ENCODE measurements at places on chromosomes 1 and 21. TPM values are rescaled to one million over a fixed set of nuclear protein-coding genes. Genes with fewer than 3 reads are reported as not detected.

DNA sequence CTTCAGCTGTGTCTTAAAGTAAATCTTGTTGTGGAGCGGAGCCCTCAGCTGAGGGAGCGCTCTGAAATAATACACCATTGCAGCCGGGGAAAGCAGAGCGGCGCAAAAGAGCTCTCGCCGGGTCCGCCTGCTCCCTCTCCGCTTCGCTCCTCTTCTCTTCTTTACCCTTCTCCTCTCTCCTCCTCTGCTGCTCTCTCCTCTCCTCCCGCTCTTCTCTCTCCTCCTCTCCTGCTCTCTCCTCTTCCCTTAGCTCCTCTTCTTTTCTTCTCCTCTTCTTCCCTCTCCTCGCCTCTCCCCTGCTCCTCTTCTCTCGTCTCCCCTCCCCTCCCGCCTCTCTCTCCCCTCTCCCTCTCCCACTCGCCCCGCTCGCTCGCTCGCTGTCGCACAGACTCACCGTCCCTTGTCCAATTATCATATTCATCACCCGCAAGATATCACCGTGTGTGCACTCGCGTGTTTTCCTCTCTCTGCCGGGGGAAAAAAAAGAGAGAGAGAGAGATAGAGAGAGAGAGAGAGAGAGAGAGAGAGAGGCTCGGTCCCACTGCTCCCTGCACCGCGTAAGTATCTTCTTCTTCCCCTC is at the start of gene PROX1:
TSS of gene PROX1 (plus strand) at position 47 of the 580 bp plus-strand sequence. CDS start 8,563 bp downstream, outside the sequence.
- peaks cover 20% of the 10 kb centered on the region for H3K4me1 ChIP-seq
- peak within 1 kb of the TSS; percentile 10 for H3K27ac ChIP-seq
- no peak for DNase-seq
- peak within 1 kb of the TSS; percentile 84 for H3K4me3 ChIP-seq
- peaks cover 11% of the 10 kb centered on the region for H3K36me3 ChIP-seq

GRCh38 chr21:45130324-45130774 is 56.0 kb downstream of the ADARB1 start:
- H3K27ac ChIP-seq = no peak overlapping the region
- peaks cover 26% of the 10 kb centered on the region for H3K4me1 ChIP-seq
- H3K36me3 ChIP-seq = no peaks in the 10 kb centered on the region
- DNase-seq = no peak
- no peak overlapping the region for H3K4me3 ChIP-seq
- H3K27me3 ChIP-seq = no peaks in the 10 kb centered on the region

- peak overlapping the region; percentile 14 for H3K27ac ChIP-seq
- H3K4me3 ChIP-seq = no peak overlapping the region
- no peaks in the 10 kb centered on the region for H3K36me3 ChIP-seq
- H3K4me1 ChIP-seq = peaks cover 4% of the 10 kb centered on the region
- H3K27me3 ChIP-seq = peaks cover 19% of the 10 kb centered on the region
Measured at GRCh38 chr1:15323989-15324868, 77.2 kb downstream of the FHAD1 start.

- H3K4me1 ChIP-seq = peaks cover 4% of the 10 kb centered on the region
- peak overlapping the region; percentile 47 for H3K4me3 ChIP-seq
- no peak for DNase-seq
- peak overlapping the region; percentile 70 for H3K27ac ChIP-seq
- no peaks in the 10 kb centered on the region for H3K27me3 ChIP-seq
Measured at GRCh38 chr1:221689138-221689537, 52.8 kb downstream of the DUSP10 start.

DNA sequence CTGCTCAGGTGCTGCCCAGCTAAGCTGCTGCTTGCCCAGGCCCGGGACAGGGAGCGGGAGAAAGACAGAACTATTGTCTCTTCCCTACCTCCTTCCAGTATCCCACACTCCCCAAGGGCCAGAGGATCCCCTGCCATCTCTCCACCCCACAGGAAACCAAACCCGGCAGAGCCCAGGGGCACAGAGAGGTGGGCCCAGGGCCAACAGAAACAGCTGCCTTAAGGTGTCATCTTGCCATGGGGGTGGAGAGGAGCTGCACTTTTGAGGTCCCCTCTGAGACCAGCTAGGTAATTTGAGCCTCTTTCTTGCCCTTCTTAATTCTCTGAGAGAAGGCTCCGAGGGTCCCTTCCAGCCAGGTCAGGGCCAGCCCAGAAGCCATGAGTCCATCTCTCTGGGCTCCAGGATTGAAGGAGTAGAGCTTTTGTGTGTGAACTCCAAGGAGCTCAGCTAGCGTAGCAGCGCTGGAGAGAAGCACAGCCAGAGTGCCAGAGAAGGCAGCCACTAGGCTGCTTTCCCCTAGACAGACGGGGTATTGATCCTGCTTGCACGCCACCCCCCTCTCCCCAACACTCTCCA is 9.7 kb upstream of the GPR61 start:
- DNase-seq = no peak
- H3K4me3 ChIP-seq = no peak overlapping the region
- peaks cover 5% of the 10 kb centered on the region for H3K27me3 ChIP-seq

DNA sequence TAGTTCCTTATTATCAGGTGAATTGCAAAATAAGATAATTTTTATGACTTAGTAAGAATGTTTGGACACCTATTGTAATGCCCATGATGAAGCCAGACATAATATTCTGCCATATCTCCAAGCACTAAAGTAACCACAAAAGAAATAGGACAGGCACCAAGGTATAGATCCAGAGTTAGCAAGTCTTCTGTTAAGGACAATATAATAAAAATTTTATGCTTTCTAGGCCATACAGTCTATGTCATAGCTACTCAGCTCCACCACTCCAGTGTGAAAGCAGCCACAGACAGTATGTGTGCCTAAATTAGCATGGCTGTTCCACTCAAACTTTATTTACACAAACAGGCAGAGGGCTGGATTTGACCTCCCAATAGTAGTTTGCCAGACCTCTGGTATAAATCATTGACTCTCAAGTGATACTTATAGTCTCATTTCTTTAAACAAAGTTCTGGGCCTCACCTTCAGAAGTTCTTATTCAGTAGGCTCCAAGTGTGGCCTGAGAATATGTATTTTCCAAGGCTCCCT is 88.3 kb downstream of the SCMH1 start:
- no peak overlapping the region for H3K4me3 ChIP-seq
- DNase-seq = no peak
- no peaks in the 10 kb centered on the region for H3K4me1 ChIP-seq

GRCh38 chr1:7070389-7071029 is 285.3 kb downstream of the CAMTA1 start:
- H3K36me3 ChIP-seq = peaks cover 2% of the 10 kb centered on the region
- DNase-seq = no peak
- peaks cover 50% of the 10 kb centered on the region for H3K27me3 ChIP-seq
- no peak overlapping the region for H3K27ac ChIP-seq
- no peak overlapping the region for H3K4me3 ChIP-seq

- H3K4me1 ChIP-seq = no peaks in the 10 kb centered on the region
- H3K4me3 ChIP-seq = no peak overlapping the region
- no peaks in the 10 kb centered on the region for H3K36me3 ChIP-seq
- H3K27me3 ChIP-seq = peaks cover 35% of the 10 kb centered on the region
Measured at GRCh38 chr1:201327687-201328240, 44.5 kb downstream of the PKP1 start.

- peaks cover 22% of the 10 kb centered on the region for H3K4me1 ChIP-seq
- H3K4me3 ChIP-seq = peak overlapping the region; percentile 91
- no peaks in the 10 kb centered on the region for H3K36me3 ChIP-seq
Measured at GRCh38 chr1:54716299-54717047, 812 bp downstream of the TTC4 start.

- H3K4me3 ChIP-seq = peak overlapping the region; percentile 99
- H3K27me3 ChIP-seq = no peaks in the 10 kb centered on the region
- H3K36me3 ChIP-seq = peaks cover 12% of the 10 kb centered on the region
- peak overlapping the region; percentile 98 for H3K27ac ChIP-seq
- peaks cover 62% of the 10 kb centered on the region for H3K4me1 ChIP-seq
- DNase-seq = no peak
Measured at GRCh38 chr1:154607106-154607608, 829 bp downstream of the ADAR start.

DNA sequence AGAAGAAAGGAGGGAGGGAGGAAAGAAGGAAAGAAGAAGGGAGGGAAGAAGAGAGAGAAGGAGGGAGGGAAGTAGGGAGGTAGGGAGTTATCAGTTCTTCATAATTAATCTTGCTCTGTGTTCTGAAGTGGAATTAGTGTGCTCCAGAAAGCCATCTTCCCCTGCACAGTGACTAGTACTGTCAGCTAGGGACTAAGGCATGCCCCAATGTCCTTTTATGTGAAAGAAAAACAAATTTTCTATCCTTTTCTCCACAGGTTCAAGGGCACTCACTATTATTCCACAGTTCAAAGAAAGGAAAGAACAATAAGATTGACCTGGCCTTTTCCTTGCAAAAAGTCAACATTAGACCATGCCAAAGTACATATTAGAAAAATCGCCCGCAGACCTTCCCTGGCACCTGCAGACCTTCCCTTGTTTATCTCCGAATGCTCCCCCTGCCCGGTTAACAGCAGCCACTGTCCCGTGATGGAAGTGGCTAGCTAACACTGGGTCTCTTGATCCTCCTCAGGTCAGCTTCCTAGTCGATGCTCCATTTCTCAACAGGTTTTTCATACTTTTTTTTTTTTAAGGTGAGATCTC is 107.2 kb upstream of the EDEM3 start:
- H3K27me3 ChIP-seq = no peaks in the 10 kb centered on the region
- H3K4me3 ChIP-seq = no peak overlapping the region
- peaks cover 9% of the 10 kb centered on the region for H3K36me3 ChIP-seq

DNA sequence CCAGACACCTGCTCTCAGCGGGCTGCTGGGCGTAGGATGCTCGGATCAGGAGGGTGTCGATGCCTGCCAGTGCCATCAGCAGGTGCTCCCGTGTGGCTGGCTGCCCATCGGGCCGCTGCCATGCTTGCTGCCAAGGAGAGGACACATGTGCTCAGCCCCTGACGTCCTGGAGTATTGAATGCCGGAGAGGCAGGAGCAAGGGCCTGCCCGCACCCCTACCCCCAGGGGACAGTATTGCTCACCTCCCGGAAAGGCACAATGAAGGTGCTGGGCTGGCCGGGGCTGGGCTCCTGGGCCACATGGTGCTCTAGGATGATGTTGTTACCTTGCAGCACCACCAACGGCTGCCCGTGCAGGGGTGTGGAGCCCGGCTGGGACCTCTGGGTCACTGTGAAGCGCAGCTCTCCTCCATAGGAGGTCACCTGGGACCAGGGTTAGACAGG is 61.5 kb downstream of the HSPG2 start:
- peaks cover 9% of the 10 kb centered on the region for H3K27me3 ChIP-seq
- H3K27ac ChIP-seq = no peak overlapping the region
- no peaks in the 10 kb centered on the region for H3K4me1 ChIP-seq
- H3K4me3 ChIP-seq = no peak overlapping the region

GRCh38 chr1:36849956-36850355 is 184.4 kb downstream of the GRIK3 start:
- H3K27ac ChIP-seq = no peak overlapping the region
- DNase-seq = no peak
- H3K36me3 ChIP-seq = no peaks in the 10 kb centered on the region
- H3K4me3 ChIP-seq = no peak overlapping the region

GRCh38 chr1:5658340-5659316 is 333.6 kb downstream of the NPHP4 start:
- peaks cover 19% of the 10 kb centered on the region for H3K27me3 ChIP-seq
- H3K36me3 ChIP-seq = no peaks in the 10 kb centered on the region
- peak overlapping the region; percentile 16 for H3K27ac ChIP-seq
- no peak overlapping the region for H3K4me3 ChIP-seq
- no peak for DNase-seq

GRCh38 chr1:41915786-41916571 is 2.7 kb downstream of the HIVEP3 start:
- H3K36me3 ChIP-seq = no peaks in the 10 kb centered on the region
- no peaks in the 10 kb centered on the region for H3K27me3 ChIP-seq
- peak overlapping the region; percentile 82 for H3K27ac ChIP-seq
- H3K4me3 ChIP-seq = peak overlapping the region; percentile 92
- DNase-seq = no peak
- H3K4me1 ChIP-seq = peaks cover 69% of the 10 kb centered on the region

DNA sequence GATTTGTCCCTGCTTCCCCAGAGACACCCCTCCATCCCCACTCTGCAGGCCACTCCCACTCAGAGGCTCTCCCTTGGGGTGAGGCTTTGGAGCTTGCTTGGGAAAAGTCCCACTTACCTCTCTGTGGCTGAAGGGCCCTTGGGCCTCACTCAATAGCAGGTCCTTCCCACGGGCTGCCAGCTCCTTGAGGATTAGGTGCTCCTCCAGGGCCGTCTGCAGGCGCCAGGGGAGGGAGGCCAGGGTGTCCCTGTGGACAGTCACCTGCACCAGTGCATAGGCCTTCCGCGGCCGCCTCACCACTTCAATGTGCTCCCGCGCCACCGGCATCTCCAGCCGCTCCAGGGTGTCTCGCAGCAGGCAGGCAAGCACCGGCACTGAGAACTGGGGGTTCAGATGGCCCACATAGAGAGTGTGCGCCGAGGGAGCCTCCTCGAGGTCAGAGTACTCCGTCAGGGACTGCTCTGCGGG is 1.4 kb downstream of the SLFNL1 start:
- no peaks in the 10 kb centered on the region for H3K27me3 ChIP-seq
- DNase-seq = no peak
- no peaks in the 10 kb centered on the region for H3K36me3 ChIP-seq

- H3K27me3 ChIP-seq = peaks cover 26% of the 10 kb centered on the region
- H3K4me1 ChIP-seq = peaks cover 5% of the 10 kb centered on the region
- H3K36me3 ChIP-seq = no peaks in the 10 kb centered on the region
- no peak for DNase-seq
Measured at GRCh38 chr1:62181532-62181931, 13.1 kb upstream of the L1TD1 start.

DNA sequence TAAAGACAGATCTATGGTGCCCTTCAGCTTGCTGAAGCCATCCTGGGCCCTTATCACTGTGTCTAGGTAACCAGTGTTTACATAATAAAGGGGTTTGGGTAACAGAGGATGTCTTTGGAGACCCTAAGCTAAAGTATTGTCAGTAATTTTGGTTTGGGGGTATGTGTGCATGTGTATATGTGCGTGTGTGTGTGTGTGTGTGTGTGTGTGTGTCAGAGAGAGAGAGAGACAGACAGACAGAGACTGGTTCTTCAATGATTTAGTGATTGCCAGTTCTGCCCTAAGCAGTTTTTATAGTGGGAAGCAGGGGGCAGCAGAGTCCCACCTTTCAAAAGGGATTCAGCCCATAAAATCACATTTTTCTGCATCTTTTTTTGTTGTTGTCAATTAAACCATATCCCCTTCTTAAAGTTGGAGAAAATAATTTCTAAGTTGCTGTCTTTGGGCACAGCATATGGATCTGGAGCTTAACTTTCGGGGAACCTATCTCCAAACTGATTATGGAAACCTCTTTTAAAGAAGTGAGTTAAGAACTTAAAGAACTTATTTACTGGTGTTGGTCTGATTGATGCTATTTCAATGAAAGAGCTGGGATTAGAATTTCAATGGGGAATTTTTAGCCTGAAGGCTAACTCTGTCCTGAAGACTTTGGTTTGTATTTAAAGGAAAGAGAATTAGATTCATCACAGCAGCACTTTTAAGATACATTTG is 51.1 kb downstream of the ZNF326 start:
- H3K27ac ChIP-seq = no peak overlapping the region
- H3K27me3 ChIP-seq = peaks cover 23% of the 10 kb centered on the region
- no peak overlapping the region for H3K4me3 ChIP-seq
- H3K4me1 ChIP-seq = peaks cover 4% of the 10 kb centered on the region

- H3K27ac ChIP-seq = no peak overlapping the region
- peaks cover 17% of the 10 kb centered on the region for H3K27me3 ChIP-seq
- H3K4me3 ChIP-seq = no peak overlapping the region
- H3K4me1 ChIP-seq = no peaks in the 10 kb centered on the region
- H3K36me3 ChIP-seq = peaks cover 5% of the 10 kb centered on the region
- DNase-seq = no peak
Measured at GRCh38 chr21:43585924-43586413, 73.3 kb downstream of the HSF2BP start.

The MFAP2 gene
- total RNA-seq = not detected

The PRDM16 gene
- not detected for total RNA-seq

The TMEM61 gene
- not detected for total RNA-seq

The CHODL gene
- total RNA-seq = 0.60 TPM

The GJA4 gene
- not detected for total RNA-seq

The RHD gene
- 0.20 TPM for total RNA-seq

The CACNA1E gene
- not detected for total RNA-seq

The CTSK gene
- 10.4 TPM for total RNA-seq

The VPS13D gene
- total RNA-seq = 63.5 TPM

The ELOVL1 gene
- 32.3 TPM for total RNA-seq

The PAPPA2 gene
- total RNA-seq = 0.17 TPM

The RORC gene
- total RNA-seq = 38.4 TPM

All from T-helper 17 cell (primary cell).